Brain pericyte (primary cell): ENCODE measurements at places on chromosomes 1 and 21.

- DNase-seq: no peak
These were observed 2.2 kb downstream of the ELOA start for GRCh38 chr1:23745515-23745914.

DNA sequence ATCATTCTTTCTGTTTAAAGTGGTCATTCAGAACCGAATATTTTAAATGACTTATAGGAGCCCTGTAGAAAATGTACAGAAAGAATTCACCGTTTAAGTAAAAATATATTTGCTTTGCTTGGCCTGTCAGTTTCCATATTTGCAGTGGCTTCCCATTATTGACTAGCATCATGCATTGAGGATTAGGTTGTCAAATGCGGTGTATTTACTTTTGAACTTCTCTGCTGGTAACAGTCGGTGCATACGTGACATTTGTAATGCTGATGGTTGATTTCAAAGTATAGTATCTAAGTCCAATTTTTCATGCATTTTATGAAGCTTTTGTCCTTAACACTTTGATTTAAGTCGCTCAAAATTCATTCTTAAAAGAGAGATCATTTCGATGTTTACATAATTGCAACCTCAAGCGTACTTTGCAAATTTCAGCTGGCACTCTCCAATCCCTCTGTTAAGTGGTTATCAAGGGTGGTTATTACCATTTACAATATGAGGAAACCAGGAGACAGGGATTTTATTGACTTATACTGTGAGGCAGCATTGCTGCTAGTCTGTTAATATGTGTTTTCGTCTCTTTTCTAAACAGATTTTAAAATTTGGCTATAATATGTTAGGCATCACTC is 201.6 kb downstream of the SDCCAG8 start:
- DNase-seq: no peak

GRCh38 chr1:48876330-48876785 is 99.7 kb upstream of the BEND5 start:
- DNase-seq: no peak

DNA sequence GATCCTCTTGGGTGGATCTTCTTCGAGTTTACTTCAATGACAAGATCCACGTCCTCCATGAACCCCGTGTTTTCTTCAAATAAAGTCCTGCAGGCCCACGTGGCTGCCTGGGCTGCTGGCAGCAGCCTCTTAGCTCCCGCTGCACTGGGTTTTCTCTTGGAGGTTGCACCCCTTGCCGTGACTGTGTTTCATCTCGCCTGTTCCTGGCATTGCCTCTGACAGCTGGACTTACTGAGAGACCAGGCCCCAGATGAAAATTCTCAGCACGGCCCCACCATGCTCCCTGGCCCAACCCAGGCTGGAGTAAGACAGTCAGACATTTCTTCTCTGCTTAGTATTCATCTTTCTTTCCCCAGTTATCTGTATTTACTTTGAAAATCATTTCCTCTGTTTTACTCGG is 274.8 kb upstream of the RUNX1 start:
- no peak for DNase-seq

DNA sequence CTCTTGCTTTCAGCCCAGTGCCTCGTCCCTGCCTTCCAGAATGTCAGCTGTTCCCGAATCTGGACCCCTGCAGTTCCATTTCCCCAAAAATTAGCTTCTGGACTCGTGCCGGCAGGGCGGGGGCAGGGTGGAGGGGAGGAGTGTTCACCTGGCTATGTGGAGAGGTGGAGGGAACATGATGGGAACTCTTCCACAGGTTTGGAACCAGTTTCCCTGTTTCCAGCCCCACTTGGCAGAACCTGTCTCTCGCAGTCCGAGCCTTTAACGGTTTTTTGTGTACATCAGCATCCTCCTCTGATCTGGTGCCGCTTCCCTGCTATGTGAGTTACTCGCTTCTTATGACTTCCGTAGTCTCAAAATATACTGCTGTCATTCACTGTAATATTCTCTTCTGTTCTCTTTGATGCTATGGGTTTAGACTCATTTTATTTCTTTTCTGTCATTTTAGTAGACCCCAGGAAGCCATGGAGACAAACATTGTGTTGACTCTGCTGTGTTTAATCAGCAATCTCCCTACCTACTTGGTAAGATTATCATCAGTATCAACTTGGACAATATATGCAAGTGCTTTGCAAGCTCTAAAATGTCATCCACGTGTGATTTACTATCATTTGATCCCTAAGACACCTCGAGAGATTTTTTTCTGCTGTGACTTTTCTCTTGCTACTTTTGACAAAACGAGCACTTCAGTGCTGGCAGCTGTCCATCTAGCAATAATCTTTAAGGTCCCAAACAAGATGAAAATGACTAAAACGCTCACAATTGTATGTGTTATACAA is 33.3 kb upstream of the HNRNPU start:
- no peak for DNase-seq

DNA sequence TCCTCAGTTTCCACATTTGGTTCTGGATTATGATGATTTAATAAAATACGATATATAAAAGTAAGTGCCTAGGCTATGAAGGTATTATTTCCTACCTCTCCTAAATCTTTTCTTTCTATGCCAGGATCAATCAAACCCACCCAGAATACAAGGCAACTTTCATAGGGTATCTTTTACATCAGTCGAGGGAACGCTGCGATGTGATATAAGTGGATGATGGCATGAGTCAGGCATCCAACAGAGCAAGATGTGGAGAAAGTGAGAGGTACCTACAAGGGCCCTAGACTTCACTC is 781 bp downstream of the TTLL7 start:
- no peak for DNase-seq

DNA sequence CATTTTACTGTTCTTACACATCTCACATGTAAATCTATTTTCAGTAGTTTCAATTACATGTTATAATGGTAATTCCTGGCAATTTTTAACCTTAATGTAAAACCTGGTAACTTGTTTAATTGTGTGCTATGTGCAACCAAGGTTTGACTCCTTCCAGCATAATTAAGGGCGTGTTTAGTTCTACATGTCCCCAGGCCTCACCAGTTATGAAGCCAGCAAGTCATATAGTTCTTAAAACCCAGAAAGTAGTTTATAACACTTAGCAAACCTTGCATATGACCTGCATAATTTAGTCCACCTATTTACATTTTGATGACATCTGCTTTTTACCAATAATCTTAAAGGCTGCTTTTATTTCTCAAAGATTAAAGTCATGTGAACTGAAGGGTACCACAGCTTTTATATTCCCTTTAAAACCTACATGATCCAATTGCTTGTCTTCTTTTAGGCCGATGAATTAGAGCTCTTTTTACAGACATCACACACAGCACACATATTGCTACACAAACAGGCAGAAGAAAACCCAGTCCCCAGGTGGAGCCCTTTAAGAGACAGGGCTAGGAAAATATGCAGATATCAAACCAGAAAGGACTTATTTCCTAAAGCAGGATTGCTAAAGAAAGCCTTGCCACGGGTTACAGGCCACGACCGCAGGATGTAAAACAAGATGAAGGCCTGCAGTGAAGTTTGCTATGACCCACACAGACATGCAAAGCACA is 23.2 kb upstream of the SYCP1 start:
- DNase-seq: no peak

- no peak for DNase-seq
These were observed 41.1 kb upstream of the KCNQ4 start for GRCh38 chr1:40742363-40743061.

DNA sequence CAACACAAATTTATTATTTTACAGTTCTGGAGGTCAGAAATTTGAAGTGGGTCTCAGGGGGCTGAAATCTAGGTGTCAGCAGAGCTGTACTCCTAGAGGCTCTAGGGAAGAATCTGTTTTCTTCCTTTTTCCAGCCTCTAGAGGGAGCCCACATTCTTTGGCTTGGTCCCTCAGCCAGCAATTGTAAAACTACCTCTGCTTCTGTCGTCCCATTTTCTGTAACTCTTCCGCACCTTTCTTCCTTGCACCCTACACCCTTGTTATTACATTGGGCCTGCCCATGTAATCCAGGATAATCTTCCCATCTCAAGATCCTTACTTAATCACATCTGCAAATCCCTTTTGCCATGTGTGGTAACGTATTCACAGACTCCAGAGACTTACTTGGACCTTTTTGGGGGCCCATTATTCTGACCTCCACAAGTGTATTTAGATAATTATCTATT is 24.8 kb upstream of the THEM4 start:
- no peak for DNase-seq

DNA sequence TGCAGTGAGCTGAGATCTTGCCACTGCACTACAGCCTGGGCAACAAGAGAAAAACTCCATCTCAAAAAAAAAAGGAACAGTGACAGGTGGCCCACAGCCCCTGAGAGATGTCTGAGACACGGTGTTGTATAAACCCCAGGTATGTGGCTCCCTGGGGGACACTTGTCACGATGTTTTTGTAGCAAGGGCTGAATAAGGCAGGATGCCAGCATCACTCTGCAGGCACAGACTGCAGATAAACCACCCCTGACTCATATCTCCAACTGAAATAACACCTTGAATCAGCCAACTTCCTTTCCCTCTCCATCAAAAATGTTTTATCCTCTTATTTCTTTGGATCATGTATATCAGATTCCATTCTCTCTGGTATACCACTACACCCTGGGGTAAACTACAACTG is 52.5 kb downstream of the NMNAT2 start:
- DNase-seq: no peak

GRCh38 chr1:156504438-156504813 is 3.9 kb upstream of the MEF2D start:
- DNase-seq: no peak

DNA sequence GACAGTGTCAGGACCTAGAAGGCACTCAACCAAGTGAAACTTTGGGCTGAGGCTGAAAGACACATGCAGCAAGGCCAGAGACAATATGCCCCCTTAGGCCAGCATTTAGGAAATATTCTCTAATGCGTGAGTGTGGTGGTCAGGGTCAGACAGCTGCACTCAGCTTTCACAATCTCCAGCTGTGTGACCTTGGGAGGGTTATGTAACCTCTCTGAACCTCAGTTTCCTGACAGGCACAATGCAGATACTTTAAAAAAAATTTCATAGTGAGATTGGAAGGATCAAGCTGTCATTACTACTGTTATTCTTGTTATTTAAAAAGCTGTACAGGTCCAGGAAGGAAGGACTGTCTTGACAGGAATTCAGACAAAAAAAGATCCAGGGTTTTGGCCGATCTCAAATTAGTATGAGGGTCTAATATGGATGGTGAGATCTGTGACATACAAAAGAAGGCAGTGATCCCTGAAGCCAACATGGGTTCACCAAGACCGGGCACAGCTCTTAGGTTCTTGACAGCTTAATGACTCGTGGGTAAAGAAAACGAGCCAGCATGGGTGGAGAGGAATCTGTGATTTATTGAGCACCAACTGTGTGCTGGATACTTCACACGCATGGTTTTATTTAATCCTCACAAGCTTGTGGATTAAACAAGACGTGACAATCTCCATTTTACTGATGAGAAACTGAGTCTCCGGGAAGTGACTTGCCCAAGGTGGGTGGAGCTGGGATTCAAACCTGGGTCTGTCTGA is 54.6 kb upstream of the POU3F1 start:
- DNase-seq: no peak

GRCh38 chr1:247528812-247529474 is 7.3 kb downstream of the OR2C3 start:
- no peak for DNase-seq

- DNase-seq: no peak
These were observed 85.1 kb downstream of the CAPZB start for GRCh38 chr1:19400192-19400611.

DNA sequence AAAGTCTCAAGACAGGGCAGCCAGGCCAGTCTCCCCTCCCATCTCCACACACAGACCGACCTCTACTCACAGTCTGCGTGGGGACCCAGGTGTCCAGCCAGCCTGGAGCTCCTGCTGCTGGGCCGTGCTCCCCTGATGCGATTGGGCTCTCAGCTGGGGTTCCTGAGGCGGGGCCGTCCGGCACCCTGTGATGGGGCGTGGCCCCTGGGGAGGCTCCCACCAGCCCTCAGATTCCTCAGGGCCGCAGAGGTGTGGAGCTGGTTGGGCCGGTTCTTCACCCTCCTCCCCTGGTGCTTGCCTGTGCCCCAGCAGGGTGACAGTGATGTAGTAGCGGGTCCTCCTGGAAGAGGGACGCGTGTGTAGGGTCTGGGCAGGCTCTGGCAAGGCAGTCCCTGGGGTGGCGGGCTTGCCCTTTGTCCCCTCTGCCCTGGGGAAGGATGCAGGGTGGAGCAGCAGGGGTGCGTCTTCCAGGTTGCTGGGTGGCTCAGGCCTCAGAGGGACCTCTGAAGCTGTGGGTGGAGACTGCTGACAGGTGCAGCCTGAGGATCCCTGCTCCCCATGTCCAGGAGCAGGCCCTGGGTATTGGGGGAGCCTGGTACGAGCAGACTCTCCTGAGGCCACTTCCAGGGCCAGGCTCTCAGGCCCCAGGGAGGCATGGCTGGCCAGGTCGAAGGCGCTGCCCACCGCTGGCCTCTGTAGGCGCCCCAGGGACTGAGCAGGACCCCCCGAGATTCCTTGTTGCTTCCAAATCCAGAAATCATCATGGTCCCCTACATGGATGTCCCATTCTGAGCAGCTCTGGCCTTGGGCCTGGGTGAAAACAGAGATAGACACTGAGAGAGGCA is at the start of gene CRYBG2:
Gene CRYBG2 (minus strand): TSS at position 155 of the 845 bp plus-strand sequence. CDS start 7,473 bp downstream, outside the sequence.
- DNase-seq: no peak

GRCh38 chr21:41435706-41436105 is 9.7 kb downstream of the MX1 start:
- DNase-seq: no peak

DNA sequence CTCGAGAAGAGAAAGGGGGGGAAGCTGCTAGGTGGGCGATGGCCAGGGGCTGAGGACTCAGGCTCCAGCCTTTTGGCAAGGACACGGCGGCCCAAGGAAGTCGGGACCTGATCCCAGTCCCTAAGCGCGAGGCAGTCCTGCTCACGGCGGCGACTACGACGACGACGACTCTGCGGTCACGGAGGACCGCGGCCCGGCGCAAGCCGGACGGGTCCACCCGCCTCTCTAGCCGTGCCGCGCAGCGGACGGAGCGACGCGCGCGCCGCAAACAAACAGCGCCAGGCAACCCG is 401 bp downstream of the WNT9A start:
- DNase-seq: no peak

DNA sequence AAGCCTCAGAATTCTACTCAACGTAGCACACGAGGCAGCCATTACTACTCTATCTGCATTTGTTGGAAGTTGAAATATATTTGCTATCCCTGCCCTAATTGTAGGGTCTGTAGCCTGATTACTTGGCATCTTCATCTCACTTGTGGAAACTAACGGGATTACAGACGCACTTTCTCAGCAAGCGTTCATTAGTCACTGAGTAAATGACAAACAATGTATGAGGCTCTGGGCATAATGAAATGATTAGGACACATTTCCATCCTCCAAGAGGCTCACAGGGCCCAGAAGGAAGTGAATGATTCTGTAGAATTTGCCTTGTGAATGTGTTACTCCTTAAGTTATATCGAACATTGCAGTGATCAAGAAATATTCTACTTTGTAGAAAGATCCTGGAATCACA is 78.1 kb downstream of the KIF26B start:
- DNase-seq: no peak

DNA sequence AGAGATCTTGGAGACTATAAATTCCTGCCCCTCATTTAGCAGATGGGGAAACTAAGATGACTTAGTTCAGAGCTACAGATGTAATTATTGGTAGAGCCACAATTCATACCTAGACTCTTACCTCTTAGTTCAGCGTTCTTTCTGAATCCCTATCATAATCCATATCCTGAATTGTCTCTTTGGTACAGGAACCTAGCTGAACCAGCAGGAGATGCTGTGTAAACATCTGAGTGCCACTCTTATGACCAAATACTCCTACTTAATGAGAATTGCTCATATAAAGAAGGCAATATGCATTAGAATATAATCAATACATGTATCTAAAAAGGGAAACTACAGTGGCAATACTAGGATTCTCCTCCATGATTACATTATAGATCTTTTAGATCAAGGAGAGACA is 459.0 kb downstream of the SIPA1L2 start:
- DNase-seq: no peak

GRCh38 chr1:239240736-239241135 is 145.6 kb upstream of the CHRM3 start:
- no peak for DNase-seq
